ENCODE measurements at places on chromosomes 3 and 15. TPM values are rescaled to one million over a fixed set of nuclear protein-coding genes. Genes with fewer than 3 reads are reported as not detected.

Gene FBXW12
- not detected for total RNA-seq

Gene TSPAN3
- 96.8 TPM for total RNA-seq

Gene KY
- not detected for total RNA-seq

Gene GCNT3
- total RNA-seq: not detected

Gene LXN
- total RNA-seq: 3.4 TPM
